ENCODE measurements at places on chromosomes 3 and 15. TPM values are rescaled to one million over a fixed set of nuclear protein-coding genes. Genes with fewer than 3 reads are reported as not detected.

DNA sequence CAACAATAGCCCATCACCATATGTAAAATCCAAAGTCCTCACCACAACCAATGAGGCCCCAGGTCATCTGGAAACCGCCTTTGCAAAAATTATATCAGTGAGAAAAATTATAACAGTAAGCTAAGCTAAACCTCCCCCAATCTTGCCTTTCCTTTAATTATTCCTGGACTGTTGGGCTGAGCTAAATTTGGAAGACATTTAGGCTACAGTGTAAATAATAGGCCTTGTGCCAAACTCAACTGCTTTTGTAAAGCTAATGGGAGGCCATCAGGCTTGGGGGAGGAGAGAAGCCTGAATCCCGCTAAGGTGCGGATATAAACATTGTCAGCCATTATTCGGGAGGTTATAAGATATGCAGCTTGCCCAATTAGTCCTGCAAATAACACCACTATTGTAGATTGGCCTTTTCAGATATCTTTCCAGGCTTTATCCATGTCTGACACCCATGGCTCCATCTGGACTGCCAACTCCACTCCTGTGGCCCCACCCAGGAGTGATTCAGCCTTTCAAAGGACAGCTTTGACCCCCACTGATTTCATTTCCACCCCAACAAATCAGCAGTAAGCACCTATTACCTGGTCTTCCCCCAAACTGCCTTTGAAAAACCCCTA is 53.0 kb upstream of the CA12 start:
- DNase-seq: no peak

Gene TRIM71
- not detected for total RNA-seq

DNA sequence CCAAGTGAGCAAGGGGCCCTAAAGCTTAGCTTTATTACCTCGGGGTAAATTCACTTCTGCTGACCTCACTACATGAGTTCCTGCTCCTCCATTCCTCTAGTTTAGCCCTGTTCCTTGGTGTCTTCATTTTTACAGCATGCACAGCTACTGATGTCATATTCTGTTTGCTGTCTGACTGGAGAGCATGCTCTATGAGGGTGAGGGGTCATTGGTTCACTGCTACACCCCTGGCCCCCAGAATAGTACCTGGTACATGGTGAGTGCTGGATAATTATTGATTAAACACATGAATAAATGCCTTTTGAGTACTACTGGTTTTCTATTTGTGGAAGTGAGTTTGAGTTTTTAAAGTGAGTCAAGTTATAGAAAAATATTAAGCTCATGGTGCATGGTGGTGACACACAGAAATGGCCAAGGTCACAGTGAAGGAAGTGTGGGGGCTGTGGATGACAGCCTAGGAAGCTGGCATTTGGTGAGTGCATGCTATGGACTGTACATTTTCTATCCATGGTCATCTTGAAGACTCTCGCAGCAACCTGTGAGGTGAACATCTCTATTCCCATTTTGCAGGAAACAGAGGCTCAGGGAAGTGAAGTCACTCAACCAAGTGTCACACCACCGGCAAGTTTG is 34.0 kb downstream of the RPLP1 start:
- no peak for DNase-seq

Gene COL6A5
- not detected for total RNA-seq

All from sigmoid colon (tissue), 7 donors.